Fibroblast of skin of left quadriceps (primary cell): ENCODE measurements at places on chromosomes 12 and 14.

- no peak for DNase-seq
These were observed 123.5 kb downstream of the CAPZA3 start for GRCh38 chr12:18861287-18861858.

GRCh38 chr12:125773033-125773640 lies 707.9 kb downstream of the AACS start:
- DNase-seq: no peak

DNA sequence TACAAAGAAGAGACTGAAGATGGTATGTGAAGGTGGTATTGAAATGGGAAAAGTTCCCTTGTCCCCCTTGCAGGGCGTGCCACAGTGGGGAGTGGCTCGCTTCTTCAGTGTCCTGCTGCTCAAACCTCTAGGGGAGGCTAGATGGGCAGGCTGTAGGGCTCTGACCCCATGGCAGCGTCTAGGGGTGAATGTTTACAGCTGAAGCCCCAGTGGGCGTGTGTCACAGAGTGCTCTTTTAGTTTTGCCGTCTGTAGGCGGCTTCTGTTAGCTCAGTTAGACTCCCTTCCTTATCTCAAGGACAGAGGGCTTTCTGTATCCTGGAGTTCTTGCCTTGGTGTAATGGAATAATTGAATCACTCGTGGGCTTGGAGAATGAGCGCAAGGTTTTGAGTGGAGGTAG lies 266.2 kb downstream of the RAD51B start:
- no peak for DNase-seq

DNA sequence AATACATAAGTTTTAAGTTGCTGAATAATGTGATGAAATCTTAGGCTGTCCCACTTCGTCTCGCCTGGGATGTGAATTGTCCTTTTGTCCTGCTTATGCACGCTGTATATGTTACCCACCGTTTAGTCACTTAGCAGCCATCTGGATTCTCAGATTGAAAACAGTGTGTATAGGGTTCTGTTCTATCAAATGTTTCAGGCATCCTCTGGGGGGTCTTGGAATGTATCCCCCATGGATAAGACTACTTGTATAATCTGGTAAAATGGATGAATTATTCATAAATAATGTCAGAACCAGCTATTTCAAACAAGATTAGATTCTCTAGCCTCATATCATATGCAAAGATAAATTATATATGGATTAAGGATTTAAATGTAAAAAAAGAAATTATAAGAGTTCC lies 29.4 kb downstream of the NOPCHAP1 start:
- no peak for DNase-seq

- DNase-seq: no peak
These were observed 197.2 kb upstream of the TMPO start for GRCh38 chr12:98317939-98318899.

DNA sequence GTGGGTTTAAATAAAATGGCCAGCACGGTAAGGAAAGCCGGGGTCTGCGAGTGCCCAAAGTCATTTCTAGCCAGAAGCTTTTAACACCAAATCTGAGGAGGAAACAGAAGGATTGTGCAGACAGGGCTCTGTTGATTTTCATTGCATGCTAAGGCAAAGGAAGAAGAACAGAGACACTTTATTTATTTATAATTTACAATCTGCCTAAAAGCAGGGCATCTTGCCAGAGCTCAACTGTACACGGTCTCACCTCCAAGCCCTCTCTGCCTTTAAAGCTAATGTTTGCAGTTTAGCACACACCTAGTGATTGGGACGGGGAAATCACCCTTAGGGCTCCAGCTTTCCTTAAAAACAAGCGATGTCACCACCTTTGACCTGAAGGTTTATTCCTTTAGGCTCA lies 4.0 kb downstream of the KCNA5 start:
- no peak for DNase-seq

- DNase-seq: no peak
These were observed 90.8 kb downstream of the NTF3 start for GRCh38 chr12:5522432-5523335.
